Stimulated activated CD4-positive, alpha-beta T cell treated with anti-CD3 and anti-CD28 coated beads, TNF-alpha, amount 100 ng/mL, for 48 hours (primary cell): ENCODE measurements at places on chromosomes 4 and X.

DNA sequence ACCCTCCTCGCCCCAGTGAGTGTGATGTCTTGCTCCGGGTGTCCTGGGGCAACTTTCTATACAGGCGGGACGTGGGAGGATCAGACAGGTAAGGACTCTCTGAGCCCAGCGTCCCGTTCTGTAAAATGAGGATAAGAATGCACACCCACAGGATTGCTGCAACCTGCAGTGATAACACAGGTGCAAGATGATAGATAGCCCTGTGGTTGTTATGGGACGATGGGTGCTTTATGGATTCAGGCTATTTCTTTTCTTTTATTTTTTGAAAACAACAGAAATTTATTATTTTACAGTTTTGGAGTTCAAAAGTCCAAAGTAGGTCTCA lies 28.6 kb downstream of the BEX3 start:
- DNase-seq, result no peak

DNA sequence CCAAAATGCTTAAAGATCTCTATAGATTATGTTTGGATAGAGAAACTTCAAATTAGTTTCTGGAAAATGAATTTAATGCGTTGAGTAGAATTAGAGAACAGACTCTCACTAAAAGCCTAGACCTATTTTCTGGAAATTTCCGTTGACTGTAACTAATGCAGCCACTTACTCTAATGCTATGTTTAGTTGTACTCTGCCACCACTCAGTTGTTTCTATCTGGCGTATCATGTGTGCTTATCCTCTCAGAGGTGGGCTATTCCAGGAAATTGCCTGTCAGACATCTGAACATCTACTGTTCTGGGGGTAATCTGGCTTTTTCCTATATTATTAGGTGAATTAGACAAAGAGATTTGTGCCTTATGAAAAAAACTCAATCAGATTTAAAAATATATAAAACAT lies 347.1 kb upstream of the FSTL5 start:
- no peak for DNase-seq

DNA sequence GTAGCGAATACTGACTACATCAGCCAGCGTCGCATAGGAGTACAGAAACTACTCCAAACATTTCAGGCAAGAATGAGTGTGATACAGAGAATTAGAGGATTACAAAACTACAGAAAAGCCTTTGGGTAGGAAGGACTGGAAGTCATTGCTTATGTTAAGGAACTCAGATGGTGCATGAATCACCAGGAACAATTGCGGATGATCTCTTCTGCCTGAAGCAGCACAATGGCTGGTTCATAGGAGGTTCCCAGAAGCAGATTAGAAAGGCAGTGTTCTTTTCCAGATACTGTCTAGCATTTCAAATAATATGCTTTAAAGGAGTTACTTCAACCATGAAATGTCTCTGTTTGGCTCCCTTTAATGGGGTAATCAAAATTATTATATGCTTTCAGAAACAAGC lies 42.5 kb upstream of the MAP9 start:
- DNase-seq, result no peak

DNA sequence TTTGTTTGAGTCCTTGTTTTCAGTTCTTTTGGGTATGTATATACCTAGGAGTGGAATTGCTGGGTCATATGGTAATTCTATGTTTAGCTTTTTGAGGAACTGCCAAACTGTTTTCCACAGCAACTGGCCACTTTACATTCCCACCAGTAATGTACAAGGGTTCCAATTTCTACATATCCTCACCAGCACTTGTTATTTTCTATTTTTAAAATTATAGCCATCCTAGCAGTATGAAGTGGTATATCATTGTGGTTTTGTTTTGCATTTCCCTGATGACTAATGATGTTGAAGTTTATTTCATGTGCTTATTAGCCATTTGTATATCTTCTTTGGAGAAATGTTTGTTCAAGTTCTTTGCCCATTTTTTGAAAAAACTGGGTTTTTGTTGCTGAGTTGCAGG lies 39.6 kb downstream of the TMEM164 start:
- no peak for DNase-seq

DNA sequence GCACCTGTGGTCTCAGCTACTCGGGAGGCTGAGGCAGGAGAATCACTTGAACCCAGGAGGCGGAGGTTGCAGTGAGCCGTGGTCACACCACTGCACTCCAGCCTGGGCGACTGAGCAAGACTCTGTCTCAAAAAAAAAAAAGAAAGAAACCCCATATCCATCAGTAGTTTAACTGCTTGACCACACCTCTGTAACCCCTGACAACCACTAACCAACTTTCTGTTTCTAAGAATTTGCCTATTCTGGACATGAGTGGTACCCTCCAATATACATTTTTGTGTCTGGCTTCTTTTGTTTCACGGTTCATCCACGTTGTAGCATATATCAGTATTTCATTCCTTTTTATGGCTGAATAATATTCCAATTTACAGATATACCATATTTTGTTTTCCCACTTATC lies 9.1 kb downstream of the PPAT start:
- DNase-seq, result no peak

DNA sequence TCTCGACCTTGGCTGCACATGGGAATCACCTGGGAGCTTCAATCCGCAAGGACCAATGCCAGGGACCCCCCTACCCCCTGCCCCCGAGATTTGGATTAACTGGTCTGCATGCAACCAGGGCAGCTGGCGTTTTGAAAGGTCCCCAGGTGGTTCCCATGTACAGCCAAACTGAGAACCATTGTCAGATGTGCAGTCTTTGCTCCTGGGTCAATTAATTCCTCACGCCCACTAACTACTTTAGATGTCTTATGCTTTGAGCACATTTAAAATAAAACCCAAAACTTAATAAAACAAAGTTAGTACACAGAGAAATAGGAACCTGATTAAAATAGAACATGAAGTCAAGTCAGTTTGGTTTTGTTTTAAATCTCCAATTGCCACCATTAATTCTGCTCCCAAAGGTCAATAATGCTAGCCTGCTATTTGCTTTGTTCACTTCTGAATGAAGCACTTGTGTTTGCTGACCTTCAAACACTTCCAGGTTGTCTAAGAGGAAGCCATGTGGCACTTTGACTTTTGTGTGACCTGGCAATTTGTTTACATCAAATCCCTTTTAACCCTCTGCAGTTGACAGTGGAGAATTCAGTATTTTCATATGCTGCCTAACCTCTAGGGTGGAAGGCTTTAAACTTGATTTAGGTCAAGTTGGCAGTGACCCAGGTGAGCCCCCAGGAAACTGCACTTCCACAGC lies 27.2 kb upstream of the TMSB4X start:
- no peak for DNase-seq

- DNase-seq, result peak; percentile 36
Measured at GRCh38 chrX:134599184-134599914, 58.9 kb downstream of the PLAC1 start.

DNA sequence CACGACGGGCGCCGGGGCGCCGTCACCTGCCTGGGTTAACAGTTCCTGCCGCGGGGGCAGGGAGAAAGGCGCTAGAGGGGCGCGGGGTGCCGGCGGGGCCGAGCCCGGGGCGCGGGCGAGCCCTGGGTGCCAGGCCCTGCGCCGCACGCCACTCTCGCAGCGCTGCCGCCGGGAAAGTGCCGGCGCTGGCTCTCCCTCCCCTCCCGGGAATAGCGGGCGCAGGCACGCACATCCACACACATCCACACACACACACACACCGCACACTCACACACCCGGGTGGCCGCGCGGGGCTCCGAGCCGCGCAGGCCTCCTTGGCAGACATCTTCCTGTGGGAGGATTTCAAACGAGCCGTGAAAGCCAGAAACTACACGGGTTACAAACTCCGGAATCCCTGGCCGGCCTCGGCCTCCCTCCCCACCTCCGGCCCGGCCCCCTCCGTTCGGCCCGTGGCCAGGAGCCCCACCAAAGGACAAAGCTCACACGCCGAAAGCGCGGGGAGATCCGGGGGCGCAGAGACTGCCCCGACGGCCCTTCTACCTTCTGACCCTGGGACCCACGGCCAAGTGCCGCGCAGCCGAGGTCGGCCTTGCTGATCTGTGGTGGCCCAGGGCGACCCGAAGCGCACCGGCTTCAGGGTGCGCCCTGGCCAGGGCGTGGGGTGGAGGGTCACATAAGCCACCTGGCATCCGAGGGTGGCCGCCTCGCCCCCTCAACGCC lies 92.3 kb downstream of the BCOR start:
- no peak for DNase-seq

DNA sequence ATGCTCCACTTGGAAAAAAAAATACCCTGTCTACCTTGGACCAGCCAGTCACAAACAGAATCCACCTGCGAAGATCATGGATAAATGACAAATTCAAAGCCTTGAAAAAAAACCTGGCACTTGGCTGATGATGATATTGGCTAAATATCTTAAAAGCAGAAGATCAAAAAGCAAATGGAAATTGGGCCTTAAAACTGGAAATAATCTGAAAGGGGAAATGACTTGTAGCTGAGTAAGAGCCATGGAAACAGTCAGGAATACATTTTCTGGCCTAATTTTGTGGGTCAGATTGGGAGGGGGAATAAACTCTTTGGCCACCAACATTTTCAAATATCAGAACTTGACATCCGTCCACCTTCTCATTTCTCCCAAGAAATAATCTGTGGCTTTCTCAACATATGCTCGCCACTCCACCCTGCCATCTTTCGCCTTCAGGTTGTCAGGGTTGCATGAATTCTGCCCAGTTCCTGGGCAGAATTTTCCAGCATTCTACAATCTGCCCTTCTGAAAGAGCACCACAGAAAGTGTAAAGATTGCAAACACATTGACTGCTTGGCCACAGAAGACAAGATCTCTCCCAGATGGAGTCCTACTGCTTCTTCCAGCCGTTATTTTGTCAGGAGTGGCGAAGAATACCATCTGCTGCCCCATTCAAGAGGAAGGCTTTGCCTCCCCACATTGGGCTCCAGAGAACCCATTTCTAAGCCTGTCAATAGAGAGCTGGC lies 1.7 kb upstream of the NDP start:
- no peak for DNase-seq

GRCh38 chrX:133380711-133381619 lies 34.3 kb downstream of the GPC4 start:
- no peak for DNase-seq

DNA sequence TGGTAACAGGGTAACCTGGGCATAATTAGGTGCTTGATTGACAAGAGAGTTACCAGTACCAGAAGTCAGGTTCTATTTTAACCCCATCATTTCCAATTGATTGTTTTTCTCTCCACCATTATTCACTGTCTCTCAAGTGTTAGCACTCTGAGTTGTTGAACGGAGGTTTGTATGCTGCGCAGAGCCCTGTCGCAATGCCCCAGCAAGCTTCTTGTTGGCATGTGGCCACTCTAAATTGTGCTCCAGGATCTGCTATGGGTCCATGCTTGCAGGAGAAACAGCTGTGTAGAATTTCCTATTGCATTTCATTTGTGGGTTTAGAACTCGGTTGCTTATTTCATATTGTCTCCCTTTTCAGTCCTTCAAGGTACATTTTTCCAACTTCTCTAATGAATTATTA lies 98.2 kb downstream of the KLHL8 start:
- no peak for DNase-seq

DNA sequence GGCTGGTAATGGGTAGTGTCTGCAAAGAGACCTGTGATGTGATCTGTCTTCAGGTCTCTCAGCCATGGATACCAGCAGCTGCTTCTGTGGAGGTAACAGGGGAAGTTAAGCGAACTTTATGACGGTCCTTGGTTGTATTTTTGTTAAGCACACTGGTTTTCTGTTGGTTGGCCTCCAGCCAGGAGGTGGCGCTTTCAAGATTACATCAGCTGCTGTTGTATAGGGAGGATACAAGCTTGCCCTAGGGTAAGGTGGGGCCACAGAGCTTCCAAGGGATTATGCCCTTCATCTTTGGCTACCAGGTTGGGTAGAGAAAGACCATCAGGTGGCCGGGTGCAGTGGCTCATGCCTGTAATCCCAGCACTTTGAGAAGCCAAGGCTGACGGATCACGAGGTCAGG lies 834.2 kb upstream of the GALNTL6 start:
- DNase-seq, result no peak

DNA sequence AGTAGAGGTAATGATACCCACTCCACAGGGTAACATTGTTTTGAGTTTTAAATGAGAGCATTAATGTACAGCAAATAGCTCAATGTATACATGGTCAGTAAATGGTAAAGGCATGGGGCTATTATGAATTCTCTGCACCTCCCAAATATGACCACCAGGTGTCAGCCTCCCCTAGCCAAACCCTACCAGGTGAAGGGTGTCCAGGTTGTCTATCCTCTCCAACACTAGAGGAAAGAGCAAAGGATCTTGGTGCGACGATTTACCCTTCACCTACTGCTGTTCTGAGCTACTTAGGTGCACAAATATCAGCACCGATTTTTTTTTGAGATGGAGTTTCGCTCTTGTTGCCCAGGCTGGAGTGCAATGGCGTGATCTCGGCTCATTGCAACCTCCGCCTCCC lies 26.5 kb upstream of the XIAP start:
- DNase-seq, result no peak

DNA sequence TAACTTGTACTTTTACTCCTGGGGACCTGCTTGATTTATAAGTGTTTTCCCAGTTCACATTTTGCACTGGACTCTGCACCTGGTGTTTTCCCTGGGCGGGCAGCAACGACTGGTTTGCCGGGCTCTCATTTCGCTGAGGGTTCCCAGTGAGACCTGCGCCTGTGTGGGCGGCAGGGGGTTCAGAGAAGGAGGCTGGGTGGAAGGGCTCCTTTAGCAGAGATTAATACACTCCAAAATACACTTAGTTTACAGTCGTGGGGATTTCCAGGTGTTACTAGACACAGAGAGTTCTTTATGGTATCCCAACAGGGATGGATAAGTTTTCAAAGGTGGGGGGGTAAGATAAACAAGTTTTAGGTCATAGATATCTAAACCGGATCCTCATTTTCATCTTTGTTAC lies 53.0 kb upstream of the SHISA3 start:
- no peak for DNase-seq

GRCh38 chrX:80578517-80579105 lies 158.4 kb downstream of the TENT5D start:
- no peak for DNase-seq

- no peak for DNase-seq
Measured at GRCh38 chr4:107631560-107631959, 88.5 kb downstream of the PAPSS1 start.

- DNase-seq, result no peak
Measured at GRCh38 chr4:76658231-76659102, 223.4 kb downstream of the SHROOM3 start.

DNA sequence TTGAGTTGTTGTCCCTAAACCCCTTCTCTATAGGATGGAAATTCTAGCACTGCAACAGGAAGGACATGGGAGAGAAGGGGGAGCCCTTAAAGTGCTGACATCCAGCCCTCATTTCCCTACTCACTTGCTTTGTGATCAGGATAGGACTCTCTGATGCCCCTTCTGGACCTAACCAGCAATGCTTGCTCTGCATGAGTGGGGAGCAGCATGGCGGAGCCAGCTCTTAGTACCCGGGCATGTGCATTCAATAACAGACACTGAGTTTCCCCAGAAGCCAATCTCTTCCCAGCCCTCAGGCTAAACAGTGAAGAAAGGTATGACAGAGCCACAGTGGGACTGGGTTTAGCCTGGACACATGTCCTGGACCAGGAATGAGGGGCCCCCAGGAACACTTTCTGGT lies 14.0 kb downstream of the SOD3 start:
- DNase-seq, result no peak

- no peak for DNase-seq
Measured at GRCh38 chr4:155506745-155507144, 130.0 kb upstream of the MAP9 start.

GRCh38 chrX:52216541-52216940 lies 31.9 kb downstream of the MAGED4 start:
- DNase-seq, result no peak

GRCh38 chr4:86122404-86122803 lies 237.4 kb downstream of the MAPK10 start:
- no peak for DNase-seq

GRCh38 chr4:2390146-2390545 lies 28.3 kb downstream of the ZFYVE28 start:
- DNase-seq, result no peak
